ENCODE measurements at places on chromosomes 11 and 22.

- H3K27ac ChIP-seq: no peak overlapping the region
- no peaks in the 10 kb centered on the region for H3K36me3 ChIP-seq
- ATAC-seq: no peak
- peaks cover 17% of the 10 kb centered on the region for H3K27me3 ChIP-seq
Observed at GRCh38 chr11:76242004-76242779, 35.9 kb upstream of the WNT11 start.

DNA sequence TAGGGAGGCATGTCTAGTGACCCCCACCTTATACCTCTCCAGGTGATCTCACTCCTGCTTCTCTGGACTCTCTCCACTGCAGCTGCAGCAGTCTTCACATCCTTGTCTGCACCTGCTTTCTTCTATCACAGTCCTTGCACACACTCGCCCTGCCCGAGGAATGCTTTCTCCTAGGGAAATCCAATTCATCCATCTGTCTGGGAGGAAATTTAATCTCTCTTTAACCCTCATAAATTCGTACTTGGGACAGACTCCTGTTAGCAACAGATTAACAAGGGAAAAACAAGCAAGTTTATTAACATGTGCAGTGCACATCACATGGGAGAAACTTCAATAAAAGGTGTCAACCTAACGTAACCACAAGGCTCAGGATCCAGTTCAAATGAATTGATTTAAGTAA is 11.3 kb upstream of the RCN1 start:
- no peak overlapping the region for H3K27ac ChIP-seq
- H3K4me3 ChIP-seq: no peak overlapping the region
- H3K36me3 ChIP-seq: no peaks in the 10 kb centered on the region
- H3K4me1 ChIP-seq: no peaks in the 10 kb centered on the region

DNA sequence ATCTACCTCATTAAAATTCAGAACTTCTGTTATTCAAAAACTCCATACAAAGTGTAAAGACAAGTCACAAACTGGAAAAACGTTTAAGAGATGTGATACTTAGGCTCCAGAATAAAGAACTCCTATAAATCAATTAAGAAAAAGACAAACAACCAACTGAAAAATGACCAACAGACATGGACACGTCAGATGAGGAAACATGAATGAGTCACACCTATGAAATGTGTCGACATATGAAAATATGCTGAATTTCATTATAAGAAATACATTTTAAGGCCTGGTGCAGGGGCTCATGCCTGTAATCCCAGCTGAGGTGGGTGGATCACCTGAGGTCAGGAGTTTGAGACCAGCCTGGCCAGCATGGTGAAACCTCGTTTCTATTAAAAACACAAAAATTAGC is 78.7 kb downstream of the ENTHD1 start:
- H3K27ac ChIP-seq: no peak overlapping the region
- no peak for ATAC-seq
- H3K4me1 ChIP-seq: peaks cover 15% of the 10 kb centered on the region

GRCh38 chr11:118917481-118918127 is 8.1 kb downstream of the BCL9L start:
- peaks cover 92% of the 10 kb centered on the region for H3K4me1 ChIP-seq
- no peak for ATAC-seq
- no peaks in the 10 kb centered on the region for H3K27me3 ChIP-seq

GRCh38 chr11:35126000-35126878 is 12.7 kb upstream of the CD44 start:
- H3K27me3 ChIP-seq: no peaks in the 10 kb centered on the region
- ATAC-seq: peak; percentile 87
- peaks cover 69% of the 10 kb centered on the region for H3K4me1 ChIP-seq
- no peaks in the 10 kb centered on the region for H3K36me3 ChIP-seq
- peak overlapping the region; percentile 71 for H3K4me3 ChIP-seq
- peak overlapping the region; percentile 88 for H3K27ac ChIP-seq

DNA sequence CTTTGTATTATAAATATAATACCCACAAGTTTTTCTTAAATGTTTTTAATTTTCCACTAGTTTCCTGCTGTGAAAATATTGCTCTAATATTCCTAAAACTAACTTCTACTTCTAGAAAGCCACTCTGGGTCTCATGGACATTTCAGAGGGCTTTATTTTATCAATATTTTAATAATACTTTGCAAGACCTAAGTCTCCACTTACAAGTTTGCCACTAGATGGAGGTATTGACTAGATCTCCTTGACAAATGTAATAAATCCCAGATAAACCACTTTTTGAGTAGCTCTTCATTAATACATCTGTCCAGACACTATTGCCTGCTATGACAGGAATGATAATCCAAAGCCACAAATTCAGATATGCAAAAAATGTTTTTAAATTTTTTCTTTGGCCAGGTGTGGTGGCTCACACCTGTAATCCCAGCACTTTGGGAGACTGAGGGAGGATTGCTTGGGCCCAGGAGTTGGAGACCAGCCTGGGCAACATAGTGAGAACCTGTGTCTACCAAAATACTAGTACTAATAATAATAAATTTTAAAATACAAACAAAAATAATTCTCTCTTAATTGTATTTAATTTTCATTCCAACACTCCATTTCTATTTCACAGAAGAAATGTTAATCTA is 3.5 kb upstream of the ACAT1 start:
- H3K27me3 ChIP-seq: no peaks in the 10 kb centered on the region
- no peak overlapping the region for H3K4me3 ChIP-seq
- H3K4me1 ChIP-seq: peaks cover 18% of the 10 kb centered on the region
- no peaks in the 10 kb centered on the region for H3K36me3 ChIP-seq
- no peak for ATAC-seq

DNA sequence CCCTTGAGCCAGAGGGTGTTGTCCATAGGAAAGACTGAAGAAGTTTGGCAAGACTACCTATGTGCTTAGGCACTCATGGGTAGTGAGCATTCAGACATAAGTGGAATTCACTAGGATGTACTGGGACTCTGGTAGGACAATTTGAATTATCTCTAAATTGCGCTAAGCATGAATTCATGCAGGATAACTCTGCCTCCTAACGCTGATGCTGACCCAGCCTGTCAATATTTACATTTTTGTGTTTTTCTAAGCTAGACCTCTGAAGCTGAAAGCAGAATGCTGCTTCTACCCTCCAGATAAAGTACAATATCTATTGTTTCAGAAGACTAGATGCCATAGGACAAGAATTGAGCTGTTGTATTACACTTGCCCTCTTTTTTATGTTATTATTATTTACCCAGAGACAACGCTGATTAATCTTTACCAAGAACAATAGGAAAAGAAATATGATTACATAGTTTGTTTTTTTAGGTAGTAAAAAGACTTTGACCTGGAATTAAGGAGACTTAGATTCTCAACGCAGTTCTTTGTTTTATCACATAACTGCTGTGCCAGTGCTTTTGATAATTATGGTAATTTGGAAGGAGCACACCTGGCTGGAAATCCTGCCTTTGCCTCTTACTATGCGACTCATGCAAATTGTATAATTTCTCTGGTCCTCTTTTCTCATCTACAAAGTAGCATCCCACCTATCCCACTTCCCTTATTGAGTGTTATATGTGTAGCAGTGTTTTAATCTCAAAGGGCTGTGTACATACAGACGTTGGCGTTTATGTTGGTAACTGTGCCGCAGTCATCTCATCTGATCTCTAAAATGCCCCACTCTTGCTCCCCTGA is 21.2 kb upstream of the GRAMD1B start:
- no peaks in the 10 kb centered on the region for H3K36me3 ChIP-seq
- ATAC-seq: no peak
- no peak overlapping the region for H3K27ac ChIP-seq
- peaks cover 11% of the 10 kb centered on the region for H3K4me1 ChIP-seq
- H3K27me3 ChIP-seq: peaks cover 40% of the 10 kb centered on the region
- H3K4me3 ChIP-seq: no peak overlapping the region

- ATAC-seq: no peak
- peaks cover 47% of the 10 kb centered on the region for H3K36me3 ChIP-seq
- H3K27me3 ChIP-seq: no peaks in the 10 kb centered on the region
- H3K4me1 ChIP-seq: peaks cover 4% of the 10 kb centered on the region
- H3K4me3 ChIP-seq: no peak overlapping the region
Observed at GRCh38 chr11:59574467-59574866, 41.1 kb downstream of the OSBP start.

DNA sequence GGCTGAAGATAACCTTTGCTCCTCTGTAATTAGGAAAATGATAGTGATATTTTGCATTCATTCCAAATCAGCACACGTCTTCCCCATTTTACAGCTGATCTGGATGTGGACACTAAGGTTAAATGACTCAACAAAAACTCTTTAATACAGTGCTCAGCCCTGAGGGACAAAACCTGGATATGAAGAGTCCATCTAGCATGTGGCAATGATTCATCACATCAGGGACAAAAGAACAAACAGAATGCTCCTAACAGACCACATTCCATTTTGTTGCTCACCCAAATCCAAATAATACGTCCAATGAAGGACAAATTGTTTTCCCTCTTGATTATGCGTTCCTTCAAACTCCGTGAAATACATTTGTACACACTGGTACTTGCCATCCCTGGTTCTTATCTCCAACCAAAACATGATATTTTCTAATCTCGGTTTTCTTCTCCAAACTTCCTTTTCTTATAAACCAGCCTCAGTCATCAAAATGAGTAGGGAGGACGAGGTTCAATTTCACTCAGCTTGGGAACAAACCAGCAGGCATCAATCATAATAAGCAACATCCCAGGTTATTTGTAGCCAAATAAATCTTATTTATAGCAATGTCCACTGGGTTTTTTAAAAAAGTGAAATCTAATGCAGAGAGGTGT is 53.7 kb upstream of the MTMR2 start:
- H3K36me3 ChIP-seq: peaks cover 51% of the 10 kb centered on the region
- H3K4me1 ChIP-seq: no peaks in the 10 kb centered on the region
- ATAC-seq: no peak
- no peak overlapping the region for H3K4me3 ChIP-seq

GRCh38 chr22:35733791-35734516 is 16.3 kb downstream of the APOL5 start:
- no peak overlapping the region for H3K27ac ChIP-seq
- H3K36me3 ChIP-seq: no peaks in the 10 kb centered on the region
- peaks cover 72% of the 10 kb centered on the region for H3K27me3 ChIP-seq
- no peaks in the 10 kb centered on the region for H3K4me1 ChIP-seq
- no peak overlapping the region for H3K4me3 ChIP-seq

GRCh38 chr11:110076371-110076965 is 16.7 kb upstream of the ZC3H12C start:
- H3K4me3 ChIP-seq: no peak overlapping the region
- H3K27ac ChIP-seq: no peak overlapping the region
- H3K36me3 ChIP-seq: no peaks in the 10 kb centered on the region
- peaks cover 5% of the 10 kb centered on the region for H3K4me1 ChIP-seq
- H3K27me3 ChIP-seq: peaks cover 33% of the 10 kb centered on the region

DNA sequence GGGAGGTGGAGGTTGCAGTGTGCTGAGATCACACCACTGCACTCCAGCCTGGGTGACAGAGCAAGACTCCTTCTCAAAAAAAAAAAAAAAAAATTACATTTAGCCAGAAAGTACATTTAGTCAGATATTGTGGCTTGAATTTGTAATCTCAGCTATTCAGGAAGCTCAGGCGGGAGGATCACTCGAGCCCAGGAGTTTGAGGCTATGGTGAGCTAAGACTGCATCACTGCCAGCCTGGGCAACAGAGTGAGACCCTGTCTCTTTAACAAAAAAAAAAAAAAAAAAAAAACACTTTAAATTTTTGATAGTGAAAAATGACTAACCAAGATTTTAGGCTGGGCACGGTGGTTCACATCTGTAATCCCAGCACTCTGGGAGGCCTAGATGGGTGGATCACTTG is 27.3 kb downstream of the MRTFA start:
- H3K4me3 ChIP-seq: no peak overlapping the region
- H3K27ac ChIP-seq: no peak overlapping the region
- H3K4me1 ChIP-seq: peaks cover 52% of the 10 kb centered on the region
- H3K27me3 ChIP-seq: no peaks in the 10 kb centered on the region

GRCh38 chr11:1538153-1538552 is 33.9 kb downstream of the DUSP8 start:
- no peak for ATAC-seq
- H3K4me3 ChIP-seq: no peak overlapping the region
- peaks cover 12% of the 10 kb centered on the region for H3K36me3 ChIP-seq
- peaks cover 23% of the 10 kb centered on the region for H3K4me1 ChIP-seq
- peaks cover 45% of the 10 kb centered on the region for H3K27me3 ChIP-seq

DNA sequence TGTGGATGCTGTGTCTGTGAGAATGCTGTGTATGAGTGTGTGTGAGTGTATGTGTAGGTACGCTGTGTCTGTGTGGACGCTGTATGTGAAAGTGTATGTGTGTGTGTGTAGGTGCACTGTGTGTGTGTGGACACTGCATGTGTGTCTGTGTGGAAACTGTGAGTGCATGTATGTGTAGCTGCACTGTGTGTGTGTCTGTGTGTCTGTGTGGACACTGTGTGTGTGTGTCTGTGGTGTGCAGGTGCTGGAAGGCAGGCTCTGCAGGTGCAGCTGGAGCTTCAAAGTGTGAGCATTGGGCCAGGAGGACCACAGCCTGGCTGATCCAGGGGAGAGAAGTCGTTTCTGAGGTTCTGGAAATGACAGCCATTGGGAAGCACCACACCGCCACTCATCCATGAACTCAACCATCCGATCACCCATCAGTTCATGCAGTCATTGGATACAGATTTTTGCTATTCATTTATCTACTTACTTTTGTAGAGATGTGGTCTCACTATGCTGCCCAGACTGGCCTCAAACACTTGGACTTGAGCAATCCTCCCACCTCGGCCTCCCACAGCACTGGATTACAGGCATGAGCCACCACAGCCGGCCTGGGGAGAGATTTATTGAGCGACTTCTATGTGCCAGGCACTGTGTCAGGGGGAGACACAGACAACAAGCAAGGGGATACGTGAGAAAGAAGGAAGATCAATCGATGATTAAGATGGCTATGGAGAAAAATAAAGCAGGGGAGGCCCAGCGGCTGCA is 9.6 kb downstream of the TRPM5 start:
- no peaks in the 10 kb centered on the region for H3K36me3 ChIP-seq
- ATAC-seq: no peak
- H3K27me3 ChIP-seq: no peaks in the 10 kb centered on the region
- no peaks in the 10 kb centered on the region for H3K4me1 ChIP-seq

GRCh38 chr22:36068776-36069344 is 40.2 kb upstream of the RBFOX2 start:
- no peak overlapping the region for H3K27ac ChIP-seq
- H3K4me1 ChIP-seq: peaks cover 13% of the 10 kb centered on the region
- H3K27me3 ChIP-seq: peaks cover 27% of the 10 kb centered on the region
- H3K4me3 ChIP-seq: no peak overlapping the region
- no peak for ATAC-seq

DNA sequence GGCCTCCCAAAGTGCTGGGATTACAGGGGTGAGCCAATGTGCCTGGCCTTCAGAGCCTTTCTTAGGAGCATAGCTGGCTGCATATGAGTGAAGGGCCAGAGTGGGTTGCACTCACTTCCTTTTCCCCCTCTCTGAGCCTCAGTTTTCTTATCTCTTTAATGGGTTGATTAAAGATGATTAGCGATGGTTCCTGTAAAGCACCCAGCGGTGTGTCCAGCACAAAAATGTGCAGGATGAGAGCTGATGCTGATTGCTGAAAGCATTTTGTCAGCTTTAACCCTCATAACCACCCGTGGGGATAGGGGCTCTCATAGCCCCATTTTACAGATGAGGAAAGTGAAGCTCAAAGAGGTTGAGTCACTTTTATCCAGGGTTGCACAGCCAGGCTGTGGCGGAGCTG is 5.5 kb downstream of the CACNA1I start:
- H3K36me3 ChIP-seq: no peaks in the 10 kb centered on the region
- peaks cover 11% of the 10 kb centered on the region for H3K4me1 ChIP-seq
- ATAC-seq: no peak
- H3K27me3 ChIP-seq: peaks cover 65% of the 10 kb centered on the region
- no peak overlapping the region for H3K27ac ChIP-seq
